ENCODE measurements at places on chromosomes 5 and 9.

DNA sequence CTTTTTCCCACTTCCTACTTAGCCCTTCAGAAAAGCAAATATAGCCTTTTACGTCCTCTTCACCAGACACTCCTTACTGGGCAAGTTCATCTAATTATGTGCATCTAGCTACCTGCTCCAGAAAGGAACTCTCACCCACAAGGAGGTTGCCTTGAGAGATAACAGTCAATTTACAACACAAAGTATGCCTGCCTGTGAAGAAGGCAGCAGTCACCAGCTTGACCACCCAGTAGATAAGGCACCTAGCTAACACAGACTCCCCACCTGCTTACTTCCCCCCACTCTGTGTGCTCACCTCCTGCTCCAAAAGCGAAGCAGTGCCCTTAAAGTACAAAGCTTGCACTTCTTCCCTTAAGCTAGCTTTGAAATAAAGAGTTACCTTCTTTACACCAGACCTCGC, 111.7 kb upstream of the MRPS30 start:
- no peak for DNase-seq

- DNase-seq = no peak
These were observed 340.3 kb upstream of the WWC1 start for GRCh38 chr5:167951116-167951515.

GRCh38 chr5:39130716-39131115, 56.5 kb upstream of the RICTOR start:
- DNase-seq = no peak

DNA sequence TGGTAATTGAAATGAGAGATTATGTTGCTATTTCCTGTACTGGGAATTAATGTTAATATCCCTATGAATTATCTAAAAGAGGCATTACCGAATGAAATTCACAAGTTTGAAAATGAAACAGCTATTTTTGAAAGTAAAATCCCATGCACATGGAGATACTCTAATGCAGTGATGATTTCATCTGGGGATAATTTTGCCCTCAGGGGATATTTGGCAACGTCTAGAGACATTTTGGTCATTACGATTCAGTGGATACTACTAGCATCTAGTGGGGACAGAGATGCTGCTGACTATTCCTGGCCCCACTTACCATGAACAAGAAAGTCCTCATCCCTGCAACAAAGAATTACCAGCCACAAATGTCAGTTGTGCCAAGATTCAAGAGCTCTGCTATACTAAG, 500.9 kb downstream of the EFNA5 start:
- DNase-seq = no peak

- DNase-seq = peak; percentile 78
These were observed 12.4 kb downstream of the CBY3 start for GRCh38 chr5:179668391-179668790.

DNA sequence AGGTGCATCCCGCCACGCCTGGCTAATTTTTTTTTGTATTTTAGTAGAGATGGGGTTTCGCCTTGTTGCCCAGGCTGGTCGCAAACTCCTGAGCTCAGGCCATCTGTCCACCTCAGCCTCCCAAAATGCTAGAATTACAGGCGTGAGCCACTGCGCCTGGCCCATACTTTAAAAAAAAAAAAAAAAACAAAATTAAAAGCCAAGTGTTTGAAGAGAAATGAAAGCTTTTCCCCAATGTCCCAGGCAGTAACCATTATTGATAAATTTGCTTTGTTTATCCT, 9.5 kb downstream of the PRRC2B start:
- DNase-seq = no peak

DNA sequence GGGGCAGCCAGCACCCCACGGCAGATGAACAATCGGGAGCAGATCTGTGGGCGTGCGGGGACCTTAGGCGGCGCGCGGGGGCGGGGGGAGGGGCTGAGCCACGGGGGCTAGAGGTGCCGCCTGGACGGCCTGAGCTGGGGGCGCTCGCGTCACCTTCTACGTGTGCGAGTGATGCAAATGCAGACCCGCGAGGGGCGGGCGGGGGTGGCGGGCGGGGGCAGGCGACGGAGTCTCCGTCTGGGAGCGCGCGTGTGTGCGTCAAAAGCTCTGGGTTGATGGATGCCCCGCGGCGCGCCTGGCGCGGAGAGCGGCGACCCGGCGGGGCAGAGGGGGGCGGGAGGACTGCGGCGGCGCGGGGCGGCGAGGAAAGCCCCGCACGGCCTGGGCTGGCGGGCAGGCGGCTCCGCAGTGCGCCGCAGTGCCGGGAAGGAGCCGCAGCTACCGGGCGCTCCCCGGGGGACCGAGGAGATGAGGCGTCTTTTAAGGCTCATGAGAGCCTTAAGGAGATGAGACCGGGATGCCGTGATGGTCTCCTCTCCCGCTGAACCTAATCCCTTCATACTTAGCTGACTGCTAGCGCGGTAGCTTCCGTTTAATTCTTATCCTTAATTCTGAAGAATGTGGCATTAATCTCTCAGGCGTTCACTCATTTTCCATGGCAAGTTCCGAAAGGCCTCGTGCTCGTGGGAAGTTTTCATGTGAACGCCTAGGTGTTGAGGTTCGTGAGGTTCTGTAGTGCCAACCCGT, 1.5 kb downstream of the SV2C start:
- DNase-seq = no peak

DNA sequence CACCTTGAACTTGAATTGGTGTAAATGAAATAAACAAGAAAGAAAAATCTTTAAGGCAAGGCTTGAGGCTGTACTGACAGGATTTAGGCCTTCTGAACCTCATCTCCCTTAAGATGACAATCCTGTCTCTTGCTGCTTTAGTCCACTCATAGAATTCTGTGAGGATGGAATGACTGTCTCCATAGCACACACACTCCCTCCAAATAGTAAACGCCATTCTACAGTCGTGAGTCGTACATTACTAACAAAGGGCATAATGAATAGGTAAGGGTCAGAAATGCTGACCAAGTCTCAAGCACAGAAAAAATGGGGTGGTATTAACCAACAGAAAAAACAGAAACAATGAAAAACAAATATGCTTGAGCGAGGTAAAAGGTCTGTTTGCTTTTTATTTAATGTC, 71.8 kb upstream of the SIMC1 start:
- no peak for DNase-seq

DNA sequence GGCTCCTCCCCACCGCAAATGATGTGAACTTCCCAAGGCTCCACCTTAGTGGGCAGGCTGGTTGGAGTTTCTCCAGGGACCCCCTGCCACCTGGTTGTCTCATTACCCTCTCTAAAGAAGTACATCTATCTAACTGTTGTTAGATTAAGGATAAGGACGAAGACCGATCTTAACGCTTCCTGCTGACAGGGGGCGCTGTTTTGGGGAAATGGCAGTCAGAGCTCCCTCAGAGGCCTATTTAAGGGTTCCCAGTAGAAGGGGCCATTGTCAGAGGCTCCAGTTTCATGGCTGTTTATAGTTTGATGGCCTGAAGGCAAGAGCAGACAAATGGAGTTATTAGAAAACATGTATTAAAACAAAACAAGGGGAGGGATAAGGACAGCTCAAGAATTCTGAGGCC, 100.1 kb downstream of the SPEF2 start:
- no peak for DNase-seq

DNA sequence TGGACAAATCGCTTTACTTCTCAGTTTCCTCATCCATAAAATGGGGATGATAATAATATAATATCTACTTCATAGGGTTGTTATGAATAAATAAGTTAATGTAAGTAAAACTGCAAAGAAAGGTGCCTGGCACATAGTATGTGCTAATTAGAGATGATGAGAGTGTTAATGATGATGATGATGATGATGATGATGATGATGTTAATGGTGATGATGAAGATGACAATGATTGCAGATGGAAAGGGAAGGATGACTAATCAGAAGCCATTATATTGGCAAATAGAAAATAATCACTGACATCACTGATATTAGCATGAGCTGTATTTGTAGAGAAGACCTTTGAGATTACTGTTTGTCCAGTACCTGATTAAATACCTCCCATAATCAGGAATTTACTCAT, 20.6 kb downstream of the RAD1 start:
- DNase-seq = no peak
